ENCODE measurements at places on chromosomes 3 and 15. TPM values are rescaled to one million over a fixed set of nuclear protein-coding genes. Genes with fewer than 3 reads are reported as not detected.

Gene SNX33
- 25.7 TPM for total RNA-seq

- DNase-seq = no peak
Observed at GRCh38 chr3:119768668-119769393, 13.1 kb upstream of the NR1I2 start.

Gene MYZAP
- 0.27 TPM for total RNA-seq

- no peak for DNase-seq
Observed at GRCh38 chr3:108804966-108805365, 17.6 kb upstream of the TRAT1 start.

GRCh38 chr3:72279068-72279604 lies 494.2 kb upstream of the PROK2 start:
- DNase-seq = no peak

GRCh38 chr3:179072100-179072438 lies 460 bp upstream of the ZMAT3 start:
- no peak for DNase-seq

Gene GUCA1C
- total RNA-seq = not detected

Gene OCA2
- under 0.01 TPM for total RNA-seq

GRCh38 chr3:166456286-166456685 lies 619.1 kb upstream of the BCHE start:
- no peak for DNase-seq

Gene SLC12A1
- not detected for total RNA-seq

Gene CYP11A1
- 2.0 TPM for total RNA-seq

Gene PAK6
- total RNA-seq = 17.7 TPM

Gene SPESP1
- total RNA-seq = 8.4 TPM

GRCh38 chr15:98138910-98139309 lies 178.4 kb downstream of the ARRDC4 start:
- no peak for DNase-seq

GRCh38 chr15:78898540-78898939 lies 25.9 kb downstream of the MORF4L1 start:
- no peak for DNase-seq

- DNase-seq = no peak
Observed at GRCh38 chr3:160174621-160175020, 50.6 kb upstream of the C3orf80 start.

All from kidney epithelial cell (primary cell).